ENCODE measurements at places on chromosomes 4 and X.

DNA sequence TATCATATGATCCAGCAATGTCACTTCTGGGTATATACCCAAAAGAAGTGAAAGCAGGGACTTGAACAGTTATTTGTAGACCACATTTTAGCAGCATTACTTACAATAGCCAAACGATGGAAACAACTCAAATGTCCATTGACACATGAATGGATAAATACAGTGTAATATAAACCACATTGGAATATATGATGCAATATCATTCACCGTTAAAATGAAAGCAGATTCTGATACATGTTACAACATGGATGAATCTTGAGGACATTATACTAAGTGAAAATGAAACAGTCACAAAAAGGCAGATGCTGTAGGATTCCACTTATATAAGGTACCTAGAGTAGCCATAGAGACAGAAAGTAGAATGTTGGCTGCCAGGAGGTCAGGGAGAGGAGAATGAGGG, 130.5 kb upstream of the SMAD1 start:
- no peak for DNase-seq

- DNase-seq: no peak
Observed at GRCh38 chr4:111849746-111850284, 295.4 kb upstream of the FAM241A start.

DNA sequence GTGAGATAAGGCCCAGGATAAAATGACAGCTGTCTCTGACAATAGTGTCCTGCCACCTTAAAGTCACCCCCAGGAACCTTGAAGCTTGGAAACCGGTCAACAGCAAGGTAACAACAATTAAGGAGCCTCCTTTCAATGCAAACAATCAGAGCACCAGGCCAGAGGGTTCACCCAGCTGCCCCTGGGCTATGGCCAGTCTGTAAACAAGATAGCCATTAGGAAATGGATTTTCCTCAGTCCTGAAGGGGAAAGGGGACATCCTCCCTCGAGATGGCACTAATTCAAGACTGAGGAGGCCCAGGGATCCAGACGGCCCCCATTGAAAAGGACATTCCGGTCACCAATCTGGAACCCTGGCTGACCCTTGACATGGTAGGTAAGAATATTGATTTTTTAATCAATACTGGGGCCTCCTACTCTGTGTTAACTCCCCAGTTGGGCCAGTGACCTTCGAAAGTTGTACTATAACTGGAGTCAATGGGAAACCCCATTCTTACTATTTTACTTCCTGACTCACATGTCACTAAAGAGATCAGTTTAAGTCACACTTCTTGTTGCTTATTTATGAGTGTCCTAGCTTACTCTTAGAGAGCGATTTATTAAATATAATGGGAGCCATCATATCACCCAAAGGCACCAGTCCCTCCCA, 61.7 kb upstream of the CT45A1 start:
- peak; percentile 2 for DNase-seq

DNA sequence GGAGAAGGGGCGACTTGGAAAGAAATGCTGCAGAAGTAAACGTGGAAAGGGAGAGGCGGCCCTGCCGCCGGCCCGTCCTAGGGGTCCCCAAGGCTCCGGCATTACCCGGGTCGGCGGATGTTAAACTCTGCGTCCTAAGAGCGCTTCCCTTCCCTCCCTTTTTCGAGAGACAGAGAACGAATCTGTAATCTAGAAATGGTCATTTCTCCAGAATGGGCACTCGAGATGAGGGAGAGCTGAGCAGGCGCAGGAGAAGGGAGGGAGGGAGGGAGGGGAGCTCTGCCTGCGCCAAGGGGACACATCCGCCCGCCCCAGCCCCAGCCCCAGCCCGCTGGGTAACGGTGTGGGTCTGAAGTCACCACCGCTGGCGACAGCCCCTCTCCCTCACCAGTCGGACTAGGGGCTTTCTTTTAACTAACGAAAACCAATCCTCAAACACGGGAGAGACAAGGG, 1.7 kb downstream of the HCFC1 start:
- DNase-seq: no peak

GRCh38 chr4:47824840-47825239, 13.0 kb downstream of the CORIN start:
- DNase-seq: no peak

Data from GM20000 (cell line).